ENCODE measurements at places on chromosomes 4 and X.

DNA sequence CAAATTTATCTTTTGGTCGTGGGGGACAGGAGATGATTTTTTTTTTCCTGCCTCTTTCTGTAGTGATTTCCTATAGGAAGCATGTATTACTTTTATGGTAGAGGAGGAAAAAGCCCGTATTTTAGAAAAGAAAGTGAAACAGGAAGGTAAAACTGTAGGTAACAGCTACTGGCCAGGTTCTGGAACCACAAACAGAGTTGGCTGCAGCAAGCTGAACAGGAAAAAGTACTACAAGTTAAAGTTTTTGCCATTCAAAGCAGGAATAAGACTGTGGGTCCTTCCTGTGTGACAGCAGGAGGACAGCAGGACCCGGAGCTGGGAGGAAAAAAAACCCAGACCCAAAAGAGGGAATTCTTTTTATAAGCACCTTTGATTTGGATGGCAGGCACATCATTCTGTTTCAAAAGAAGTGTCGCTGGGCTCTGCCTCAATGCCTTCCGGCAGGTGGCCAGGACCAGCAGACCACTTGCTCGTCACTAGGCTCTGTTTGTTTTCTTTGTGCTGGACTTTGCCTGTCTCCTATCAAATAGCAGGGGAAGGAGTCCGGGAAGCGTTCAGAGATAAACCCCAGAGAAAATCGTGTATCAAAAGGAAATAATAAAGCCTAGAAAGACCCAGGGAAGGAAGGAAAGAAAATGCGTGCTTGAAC is 277.9 kb downstream of the ADGRA3 start:
- no peak for DNase-seq

DNA sequence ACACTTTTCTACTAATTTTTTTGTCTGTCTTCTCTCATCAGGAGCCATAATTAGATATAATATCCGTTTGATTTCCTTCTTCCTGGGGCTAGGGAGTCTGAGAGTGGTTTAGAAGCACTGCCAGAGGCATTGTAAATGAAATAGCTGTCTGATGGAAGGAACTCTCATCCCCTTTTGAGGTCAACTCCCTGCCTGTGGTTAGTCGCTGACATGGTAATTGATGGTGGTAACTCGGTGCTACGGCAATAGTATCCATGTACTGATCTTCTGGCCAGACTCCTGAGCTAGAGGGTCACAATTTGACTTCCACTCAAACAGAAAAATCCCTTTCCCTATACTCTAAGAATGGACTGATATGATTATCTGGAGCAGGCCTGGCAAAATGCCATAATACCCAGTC is 108.1 kb upstream of the TRPC5 start:
- no peak for DNase-seq

DNA sequence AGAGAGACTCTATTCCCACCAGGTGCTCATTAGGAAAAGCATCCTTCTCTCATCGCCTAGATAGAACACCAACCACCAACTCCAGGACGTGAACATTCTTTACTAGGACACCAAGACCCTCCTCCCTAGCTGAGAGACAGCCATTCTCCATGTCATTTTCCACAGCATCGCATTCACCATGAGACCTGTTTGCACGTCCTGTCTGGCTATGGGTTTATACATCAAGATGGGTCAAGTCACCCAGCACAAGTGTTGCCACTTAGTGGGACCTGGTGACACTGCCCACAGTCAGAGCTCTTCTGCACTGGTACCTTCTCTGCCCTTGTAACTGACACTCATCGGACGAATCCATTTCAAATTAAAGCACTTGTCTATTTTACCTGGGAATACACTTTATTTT is 17.5 kb downstream of the LRP2BP start:
- no peak for DNase-seq

DNA sequence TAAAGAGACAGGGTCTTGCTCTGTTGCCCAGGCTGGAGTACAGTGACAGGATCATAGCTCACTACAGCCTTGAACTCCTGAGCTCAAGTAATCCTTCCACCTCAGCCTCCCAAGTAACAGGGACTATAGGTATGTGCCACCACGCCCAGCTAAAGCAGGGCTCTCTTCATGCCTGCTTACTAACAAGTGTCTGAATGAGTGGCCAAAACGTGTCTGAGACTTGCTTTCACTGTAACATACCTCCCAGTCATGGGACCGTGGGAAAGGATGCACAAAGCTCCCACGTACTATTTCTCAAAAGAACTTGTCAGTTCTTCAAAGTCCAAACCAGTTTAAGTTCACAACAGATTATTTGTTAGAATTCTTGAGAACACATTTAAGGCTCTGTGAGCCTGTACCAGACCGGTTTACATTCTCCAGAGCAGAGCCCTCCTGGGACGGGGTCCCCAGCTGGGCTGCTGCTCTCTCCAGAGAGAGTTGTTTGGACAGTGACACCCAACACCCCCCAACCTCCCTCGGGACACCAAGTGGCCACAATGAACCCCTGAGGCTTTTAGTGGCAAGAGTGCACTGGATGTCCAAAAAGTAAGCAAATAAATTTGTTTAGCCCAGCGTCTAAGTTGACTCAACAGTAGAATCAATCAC is 24.1 kb downstream of the SH3KBP1 start:
- DNase-seq = no peak

- DNase-seq = no peak
These were observed 17.1 kb upstream of the BMP15 start for GRCh38 chrX:50893466-50893865.

DNA sequence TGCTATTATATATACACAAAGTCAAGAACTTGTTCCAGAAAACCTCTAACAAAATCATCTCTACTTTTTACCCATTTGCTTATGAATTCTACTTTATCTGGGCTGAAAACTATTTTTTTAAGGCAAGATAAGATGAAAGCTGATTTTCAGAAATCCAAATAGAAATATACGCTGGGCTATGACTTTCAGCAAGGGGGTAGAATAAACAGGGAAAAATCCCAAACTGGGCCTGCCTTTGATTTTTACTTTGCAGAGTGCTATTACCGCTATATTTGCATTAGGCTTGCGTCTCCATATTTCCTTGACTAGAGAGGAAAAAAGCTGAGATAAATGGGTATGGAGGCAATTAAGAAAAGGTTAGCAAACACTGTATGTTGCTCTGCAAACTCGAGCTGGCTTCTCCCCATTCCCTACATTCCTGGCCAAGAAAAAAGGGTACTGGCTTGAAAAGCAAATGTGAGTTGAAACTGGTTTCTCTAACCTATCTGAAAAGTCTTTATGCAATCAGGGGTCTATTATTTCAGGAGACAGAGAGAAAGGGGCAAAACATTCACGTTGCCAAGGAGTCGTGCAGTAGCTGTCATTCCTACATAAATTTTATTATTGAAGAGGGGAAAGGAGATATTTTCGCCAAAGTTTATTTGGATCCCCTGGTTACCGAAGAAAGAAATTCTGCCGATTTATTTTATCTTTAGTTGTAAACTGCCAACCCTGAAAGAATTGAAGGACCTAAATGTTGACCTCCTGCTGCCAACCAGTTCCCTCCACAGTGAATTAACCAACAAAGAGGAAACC is 2.2 kb downstream of the TMEM47 start:
- DNase-seq = no peak

DNA sequence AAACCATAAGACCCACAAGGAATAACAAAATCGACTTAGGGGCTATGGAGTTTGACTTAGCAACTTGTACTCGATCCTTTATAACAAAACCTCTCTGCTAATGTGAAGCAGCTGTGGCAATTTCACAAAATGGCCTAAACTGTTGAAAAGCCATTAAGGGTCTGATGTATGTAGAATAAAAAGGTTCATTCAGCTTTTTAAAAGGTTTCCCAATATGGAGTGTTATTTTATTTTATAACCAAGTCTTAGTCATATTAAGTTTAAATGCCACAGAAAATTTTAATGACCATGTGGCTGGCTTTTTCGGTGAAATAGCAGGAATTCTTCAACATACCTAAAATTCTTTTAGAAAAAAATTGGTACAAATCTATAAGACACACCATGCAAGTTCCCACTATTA is 291.8 kb upstream of the HAND2 start:
- DNase-seq = no peak

GRCh38 chr4:69831646-69832325 is 28.2 kb downstream of the SULT1E1 start:
- DNase-seq = no peak

GRCh38 chr4:187469627-187470026 is 525.9 kb upstream of the ZFP42 start:
- DNase-seq = no peak

GRCh38 chr4:110142461-110142860 is 56.0 kb downstream of the ELOVL6 start:
- no peak for DNase-seq

DNA sequence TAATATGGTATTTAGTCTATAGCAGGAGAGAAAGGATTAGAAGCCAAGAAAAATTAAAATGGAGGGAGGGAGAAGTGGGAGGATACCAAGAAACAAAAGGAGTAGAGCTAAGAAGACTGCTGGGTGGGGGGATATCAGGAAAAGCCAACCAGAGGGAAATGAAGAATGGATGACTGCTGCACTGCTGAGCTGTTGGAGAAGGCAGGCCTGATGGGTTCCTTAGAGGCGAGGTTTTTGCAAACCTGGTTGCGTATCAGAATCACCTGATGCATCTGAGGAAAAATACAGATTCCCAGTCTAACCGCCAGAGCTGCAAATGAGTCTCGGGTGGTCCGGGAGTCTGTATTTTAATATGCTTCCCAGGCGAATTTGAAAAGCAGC is 1.5 kb downstream of the PGRMC1 start:
- DNase-seq = no peak

- peak; percentile 22 for DNase-seq
These were observed 508.4 kb upstream of the FTHL17 start for GRCh38 chrX:31580227-31580626.

DNA sequence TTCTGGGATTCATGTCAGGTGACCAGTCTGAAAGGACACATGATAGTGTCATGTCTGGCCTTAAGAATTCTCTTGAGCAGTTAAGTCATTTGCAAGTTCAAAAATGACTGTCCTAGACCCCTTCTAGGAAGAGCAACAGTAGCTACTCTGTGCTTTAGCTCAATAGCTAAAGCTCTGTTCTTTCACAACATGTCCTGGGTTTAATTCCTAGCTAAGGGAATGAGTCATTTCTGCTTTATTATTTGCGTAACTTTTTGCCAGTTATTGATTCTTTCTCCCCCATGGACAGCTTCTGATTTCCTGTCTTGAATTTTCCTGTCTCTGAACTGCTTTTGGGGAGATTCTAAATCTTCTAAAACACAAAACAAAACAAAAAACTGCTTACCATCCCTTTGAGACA is 1055.8 kb upstream of the DIAPH2 start:
- no peak for DNase-seq

DNA sequence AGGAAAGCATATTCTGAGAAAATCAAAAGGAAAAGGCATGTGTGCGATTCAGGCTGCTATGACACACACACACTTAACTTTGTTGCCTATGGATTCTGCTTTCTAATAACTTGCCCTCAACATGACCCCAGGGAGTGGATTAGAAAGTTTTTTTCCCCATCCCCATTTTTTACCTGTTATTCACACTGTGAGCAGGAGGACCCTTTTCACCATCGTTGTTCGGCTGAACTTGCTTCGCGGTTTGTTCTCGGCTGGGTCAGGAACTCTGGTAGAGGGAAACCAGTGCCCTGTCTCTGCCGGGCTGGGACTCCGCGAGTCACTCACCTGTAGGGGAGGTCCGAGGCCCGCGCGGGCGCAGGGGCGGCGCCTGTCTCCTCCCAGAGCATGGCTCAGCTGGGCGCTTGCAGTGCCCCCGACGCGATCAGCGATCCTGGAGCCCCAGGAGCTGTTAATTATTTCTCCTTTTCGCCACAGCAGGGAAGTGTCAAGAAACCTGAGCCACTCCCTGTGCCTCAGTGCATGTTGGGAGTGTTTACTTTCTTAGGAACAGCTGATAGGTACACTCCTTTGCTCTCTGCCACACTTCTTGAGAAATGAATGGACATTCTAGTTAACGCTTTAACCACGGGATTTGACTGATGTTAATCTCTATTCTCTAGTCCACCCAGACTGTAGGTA is at the start of gene RASSF6:
Gene RASSF6, minus strand, starts transcription at position 322 of the 678 bp plus-strand sequence. CDS start 8,641 bp downstream, outside the sequence.
- no peak for DNase-seq
